Brain (organoid and tissue), 16 donors: ENCODE measurements at places on chromosomes 4 and X.
A peak's percentile ranks its signal among the peaks of the same experiment; 100 is the strongest.

GRCh38 chr4:25879991-25880651 is 17.3 kb upstream of the SEL1L3 start:
- no peak for DNase-seq

DNA sequence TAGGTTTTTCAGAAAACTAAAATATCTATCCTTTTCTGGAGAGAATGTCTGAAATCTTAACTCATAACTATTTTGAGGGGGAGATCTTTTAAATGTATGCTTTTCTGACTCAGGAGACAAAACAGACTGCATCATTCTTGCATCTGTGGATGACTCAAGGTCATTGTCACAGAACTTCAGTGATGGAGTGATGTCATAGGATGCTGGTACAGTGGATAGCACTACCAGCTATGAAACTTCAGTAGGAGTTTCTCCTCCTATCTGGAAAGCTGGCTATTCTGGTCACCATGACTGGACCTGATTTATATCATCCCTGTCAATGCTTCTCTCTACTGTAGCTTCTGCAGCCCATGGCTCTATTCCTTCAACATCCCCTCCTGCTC is 50.3 kb downstream of the PARM1 start:
- no peak for DNase-seq

DNA sequence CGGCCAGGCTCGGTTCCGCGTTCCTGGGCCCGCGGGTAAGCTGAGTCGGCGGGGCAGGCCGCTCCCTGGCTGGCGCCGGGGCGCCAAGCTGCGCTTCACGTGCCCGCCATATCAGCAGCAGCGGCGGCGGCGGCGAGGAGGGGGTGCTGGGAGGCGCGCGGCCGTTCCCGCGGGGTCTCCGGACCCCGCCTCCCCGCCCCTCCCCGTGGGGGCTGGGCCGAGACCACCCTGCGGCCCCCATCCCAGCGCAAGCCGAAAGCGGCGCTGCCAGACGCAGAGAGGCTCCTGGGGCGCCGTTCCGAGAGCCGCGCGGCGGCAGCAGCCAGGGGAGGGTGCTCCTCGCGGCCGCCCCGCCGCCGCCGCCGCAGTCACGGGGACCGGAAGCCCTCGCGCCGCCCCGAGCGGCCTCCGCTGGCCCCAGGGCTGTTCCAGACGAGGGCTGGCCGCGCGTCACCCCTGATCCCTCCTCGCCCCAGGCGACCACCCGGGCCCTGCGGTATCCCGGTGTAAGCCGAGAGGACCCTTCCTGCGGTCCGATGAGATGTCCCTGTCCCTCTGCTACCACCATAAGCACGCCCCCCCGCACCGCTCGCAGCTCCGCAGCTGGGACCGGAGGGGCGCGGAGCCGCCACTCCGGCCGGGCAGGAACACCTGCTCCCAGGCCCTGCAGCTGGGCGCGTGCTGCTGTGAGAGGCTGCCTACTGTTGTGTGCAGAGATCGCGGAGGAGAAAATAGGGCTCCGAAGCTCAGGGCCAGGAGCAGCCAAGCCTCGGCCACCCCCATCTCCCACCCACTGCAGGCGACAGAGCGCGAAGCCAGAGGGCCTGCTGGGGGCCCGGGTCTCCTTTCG is 7.5 kb upstream of the BCOR start:
- DNase-seq, result peak; percentile 70

GRCh38 chr4:71187404-71188155 is 151.2 kb upstream of the SLC4A4 start:
- DNase-seq, result peak; percentile 43

GRCh38 chrX:107654872-107655761 is 26.8 kb downstream of the PRPS1 start:
- DNase-seq, result no peak

DNA sequence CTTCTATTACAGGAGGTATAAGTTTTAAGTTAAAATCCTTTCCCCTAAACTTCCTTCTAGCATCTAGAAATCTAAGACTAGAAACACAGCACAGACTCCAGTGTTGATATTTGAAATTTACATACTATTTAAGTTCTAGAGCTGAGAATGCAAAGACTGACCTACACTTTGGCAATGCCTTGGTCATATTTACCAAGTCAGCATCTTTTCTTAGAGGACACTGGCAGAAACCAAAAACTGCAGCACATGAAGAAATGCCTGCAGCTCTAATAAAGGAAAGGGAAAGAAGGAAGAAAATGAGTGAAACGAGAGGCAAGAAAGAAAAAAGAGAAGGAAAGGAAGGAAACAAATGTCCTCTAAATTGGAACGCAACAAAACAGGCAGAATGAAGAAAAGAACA is 443.7 kb upstream of the RASGEF1B start:
- DNase-seq, result no peak

DNA sequence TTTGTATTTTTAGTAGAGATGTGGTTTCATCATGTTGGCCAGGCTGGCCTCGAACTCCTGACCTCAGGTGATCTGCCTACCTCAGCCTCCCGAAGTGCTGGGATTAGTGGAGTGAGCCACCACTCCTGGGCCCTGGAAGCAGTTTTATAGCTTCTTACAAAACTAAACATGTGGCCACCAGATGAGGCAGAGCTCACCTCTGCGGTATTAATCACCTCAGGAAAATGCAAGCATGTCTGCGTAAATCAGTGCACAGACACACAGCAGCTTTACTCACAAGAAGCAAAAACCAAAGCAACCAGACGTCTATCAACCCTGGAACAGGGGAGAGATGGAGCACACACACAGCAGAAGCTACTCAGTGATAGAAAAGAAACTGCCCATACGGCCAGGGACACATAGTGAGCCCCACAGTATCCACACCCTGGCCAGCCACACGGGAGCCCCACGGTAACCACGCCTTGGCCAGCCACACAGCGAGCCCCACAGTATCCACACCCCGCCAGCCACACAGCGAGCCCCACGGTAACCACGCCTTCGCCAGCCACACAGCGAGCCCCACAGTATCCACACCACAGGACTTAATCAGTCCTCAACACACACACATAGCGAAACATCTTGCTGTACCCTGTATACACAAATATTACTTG is 30.2 kb downstream of the PPP2R3B start:
- DNase-seq, result no peak

GRCh38 chr4:82123934-82124333 is 249.9 kb downstream of the HNRNPD start:
- DNase-seq, result no peak

- no peak for DNase-seq
These were observed 658 bp downstream of the SH3TC1 start for GRCh38 chr4:8199594-8200301.
